ENCODE measurements at places on chromosomes 16 and 17. TPM values are rescaled to one million over a fixed set of nuclear protein-coding genes. Genes with fewer than 3 reads are reported as not detected.

DNA sequence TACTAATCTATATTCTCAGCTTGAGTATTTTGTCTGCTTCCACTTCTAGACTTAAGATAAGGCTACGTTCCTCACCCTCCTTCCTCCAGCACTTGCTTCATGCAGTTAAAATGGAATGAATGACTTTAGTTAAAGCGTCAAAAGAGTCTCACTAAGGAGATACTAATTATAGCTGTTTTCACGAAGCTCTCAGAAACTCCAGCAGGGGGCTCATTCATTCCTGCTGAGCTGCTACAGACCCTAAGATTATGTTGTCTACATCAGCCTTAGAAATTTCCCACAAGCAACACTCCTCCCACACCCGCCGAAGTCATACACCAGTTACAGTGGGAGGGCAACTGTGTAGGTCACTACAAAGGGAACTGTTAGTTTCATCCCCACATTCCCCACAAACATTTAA, 57.0 kb upstream of the KIFC3 start:
- DNase-seq = no peak

- no peak for DNase-seq
Measured at GRCh38 chr17:81807839-81808238, 3.9 kb downstream of the GCGR start.

IL32 gene
- polyA plus RNA-seq = 34.7 TPM

KRTAP4-9 gene
- polyA plus RNA-seq = not detected

DNA sequence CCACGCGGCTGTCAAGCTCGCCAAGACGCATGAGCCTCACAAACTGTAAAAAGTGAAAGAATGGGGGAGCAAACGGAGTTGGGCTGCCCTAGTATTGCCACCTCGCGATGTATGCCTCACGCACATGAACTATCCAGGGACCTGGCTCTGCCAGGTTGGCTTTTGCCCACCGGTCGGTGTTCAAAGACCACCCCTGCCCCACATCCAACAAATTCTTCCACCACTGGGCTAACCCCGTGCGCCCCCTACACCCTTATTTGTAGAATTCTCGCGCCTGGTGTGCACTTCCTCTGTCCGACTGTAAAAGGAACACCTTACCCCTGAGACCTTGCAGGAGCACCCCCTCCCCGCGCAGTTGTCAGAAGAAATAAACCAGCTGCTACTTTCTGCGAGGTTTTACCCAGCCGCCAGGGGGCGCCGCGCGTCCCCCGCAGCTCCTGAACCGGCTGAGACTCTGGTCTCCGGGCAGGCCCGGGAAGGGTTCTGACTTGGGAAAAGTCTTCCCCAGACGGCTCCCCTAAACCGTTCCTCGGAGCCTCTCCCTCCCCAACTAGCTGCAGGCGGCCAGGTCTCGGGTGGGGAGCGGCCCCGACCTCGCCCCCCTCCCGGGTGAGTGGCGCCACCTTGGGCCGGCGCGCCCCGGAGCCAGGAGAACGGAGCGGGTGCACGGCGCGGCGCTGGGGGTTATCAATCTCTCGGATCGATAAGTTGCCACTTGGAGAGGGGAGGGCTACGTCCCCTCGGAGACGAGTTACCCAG, 1.7 kb upstream of the ZNF423 start:
- DNase-seq = peak; percentile 86

DNA sequence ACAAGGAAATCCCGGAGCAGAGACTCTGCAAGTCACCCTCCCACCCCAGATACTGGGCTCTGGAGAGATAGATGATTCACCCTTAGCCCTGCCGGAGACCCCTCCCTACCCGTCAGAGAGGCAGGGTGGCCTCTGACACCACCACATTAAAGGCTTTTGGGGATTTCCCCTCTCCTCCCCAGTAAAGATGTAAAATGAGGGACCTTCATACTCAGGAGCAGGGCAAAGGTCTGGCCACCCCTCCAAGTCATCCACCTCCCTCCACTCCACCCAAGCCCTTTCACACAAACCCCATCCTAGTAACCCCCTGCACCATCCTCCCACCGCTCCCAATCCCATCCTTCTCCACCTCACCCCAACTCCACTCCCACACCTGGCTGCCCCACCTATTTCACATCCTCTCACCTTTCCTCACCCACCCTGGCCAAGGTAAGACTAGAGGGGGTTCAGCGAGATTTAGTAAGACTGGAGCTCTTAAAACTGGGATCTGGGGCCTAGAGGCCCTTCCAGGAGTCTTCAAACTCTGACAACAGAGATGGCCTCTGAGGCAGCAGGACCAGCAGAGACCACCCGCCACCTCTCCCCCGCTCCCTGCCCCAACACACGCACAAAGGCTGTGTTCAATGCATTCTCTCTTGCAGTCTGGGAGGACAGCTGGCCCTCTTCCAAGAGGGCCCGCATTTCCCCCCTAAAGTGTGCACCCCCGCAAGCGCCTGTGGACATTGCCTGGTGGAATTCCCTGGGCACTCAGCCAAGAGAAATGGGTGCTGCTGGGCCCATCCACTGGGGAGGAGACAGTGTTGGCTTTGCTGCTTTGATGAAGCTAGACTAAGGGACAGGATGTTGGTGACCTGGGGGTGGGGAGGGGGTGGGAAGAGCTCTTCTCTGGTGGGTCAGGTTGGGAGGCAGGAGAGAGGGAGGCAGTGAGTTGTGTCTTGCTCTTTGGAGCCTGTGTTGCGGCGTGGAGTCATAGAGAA, 1.1 kb downstream of the ABAT start:
- DNase-seq = peak; percentile 77

RCVRN gene
- not detected for polyA plus RNA-seq

- DNase-seq = no peak
Measured at GRCh38 chr17:67534941-67535340, 157.9 kb downstream of the PITPNC1 start.

GRAPL gene
- not detected for polyA plus RNA-seq

- no peak for DNase-seq
Measured at GRCh38 chr16:31331141-31331764, 23.7 kb upstream of the ITGAX start.

GRCh38 chr16:56643080-56643778, 4.8 kb downstream of the MT1A start:
- DNase-seq = no peak

- DNase-seq = peak; percentile 85
Measured at GRCh38 chr16:21156767-21157467, 1.6 kb upstream of the LDAF1 start.

KRTAP2-3 gene
- polyA plus RNA-seq = 0.39 TPM

DNA sequence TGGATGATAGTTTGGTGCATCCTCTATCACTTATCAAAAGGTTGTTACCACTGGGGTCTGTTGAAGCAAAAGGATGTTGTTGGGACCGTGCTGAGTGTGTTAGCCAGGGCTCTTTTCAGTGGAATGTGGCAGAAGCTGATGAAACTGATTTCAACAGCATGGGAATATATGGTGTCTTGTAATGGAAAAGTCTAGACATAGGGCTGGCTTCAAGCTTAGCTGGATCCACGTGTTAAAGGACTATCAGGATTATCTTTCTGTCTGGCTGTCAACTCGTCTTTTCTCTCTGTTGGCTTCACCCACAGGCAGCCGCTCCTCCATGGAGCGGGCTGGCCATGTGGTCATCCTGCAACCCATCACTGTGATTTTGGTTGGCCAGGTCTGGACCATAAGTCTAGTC, 8.7 kb downstream of the SNX29 start:
- no peak for DNase-seq

DNA sequence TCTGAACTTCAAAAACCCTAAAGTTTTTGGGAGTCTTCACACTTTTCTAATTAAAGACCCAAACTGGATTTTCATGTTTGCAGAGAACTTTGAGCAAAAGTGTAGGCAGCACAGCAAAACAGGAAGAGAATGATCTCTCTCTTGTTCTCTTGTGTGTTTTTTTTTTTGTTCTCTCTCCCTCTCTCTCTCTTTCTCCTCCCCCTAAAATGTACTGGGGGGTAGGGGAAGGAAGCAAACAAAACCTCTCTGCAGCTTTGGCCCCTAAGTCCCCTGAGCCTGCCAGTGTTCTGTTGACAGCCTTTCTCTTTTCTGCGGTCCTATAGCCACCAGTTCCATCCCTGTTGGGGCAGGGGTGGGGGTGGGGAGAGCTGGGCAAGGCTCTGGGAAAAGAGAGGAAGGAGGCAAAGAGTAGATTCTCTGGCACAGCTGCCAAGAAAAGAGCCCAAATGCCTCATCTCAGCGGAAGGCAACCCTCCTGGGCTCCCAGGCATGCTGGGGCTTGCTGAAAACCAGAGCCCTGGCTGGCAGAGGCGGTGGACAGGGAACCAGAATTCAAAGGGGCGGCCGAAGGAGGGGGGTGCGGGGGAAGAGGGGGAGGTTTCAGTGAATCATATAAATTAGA, 295.3 kb downstream of the SOX9 start:
- DNase-seq = peak; percentile 72

GRCh38 chr17:73300392-73300791, 11.4 kb downstream of the CDC42EP4 start:
- no peak for DNase-seq

DNA sequence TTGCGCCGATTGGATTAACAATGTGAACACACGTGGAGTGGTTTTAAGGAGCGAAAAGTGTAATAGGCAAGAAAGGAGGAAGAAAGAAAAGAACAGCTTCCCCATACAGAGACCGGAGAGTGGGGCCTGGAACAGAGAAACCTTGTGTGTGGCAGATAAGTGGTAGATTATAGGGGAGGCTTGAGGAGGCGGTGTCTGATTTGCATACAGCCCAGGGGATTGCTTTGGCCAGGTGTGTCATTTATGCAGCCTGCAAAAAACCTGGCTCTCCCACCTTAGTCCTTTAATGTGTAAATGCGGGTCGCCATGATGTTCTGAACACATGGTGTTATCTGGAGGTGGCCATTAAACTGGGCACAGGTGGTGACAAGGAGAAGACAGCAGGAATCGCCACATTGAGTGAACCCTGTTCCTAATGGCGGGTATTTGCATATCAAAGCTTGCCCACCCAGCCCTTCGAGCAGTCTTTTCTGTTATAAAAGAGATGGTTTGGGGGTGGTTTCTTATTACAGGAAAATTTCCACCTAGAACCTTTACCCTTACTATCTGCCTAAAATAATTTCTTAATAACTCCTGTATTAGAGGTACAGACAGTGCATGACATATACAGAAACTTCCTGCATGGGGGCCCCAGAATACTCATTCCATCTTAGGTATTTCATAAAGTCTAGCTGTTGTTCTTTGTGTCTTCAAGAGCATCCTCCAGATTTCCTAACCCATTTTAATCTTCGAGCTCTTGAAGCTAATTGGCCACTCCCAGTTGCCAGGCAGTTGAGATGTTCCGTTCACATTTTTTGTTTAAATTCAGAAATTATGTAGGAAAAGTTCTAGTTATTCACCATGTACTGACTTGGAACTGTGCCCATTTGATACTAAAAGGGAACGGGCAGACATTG, 292.5 kb downstream of the RBFOX1 start:
- DNase-seq = no peak

- DNase-seq = no peak
Measured at GRCh38 chr16:2278956-2279800, 11.3 kb upstream of the RNPS1 start.

GRCh38 chr17:65131240-65131639, 5.9 kb upstream of the RGS9 start:
- DNase-seq = no peak

- DNase-seq = no peak
Measured at GRCh38 chr16:3012828-3013420, at the start of gene CLDN9. Gene CLDN9 (plus strand): TSS chr16:3012923. CDS start chr16:3013363, 440 bp downstream.

GRCh38 chr17:31392002-31392855, 754 bp downstream of the RAB11FIP4 start:
- DNase-seq = peak; percentile 79

- DNase-seq = no peak
Measured at GRCh38 chr16:710500-711075, 4.3 kb upstream of the METRN start.

- no peak for DNase-seq
Measured at GRCh38 chr16:67760956-67761230, 41.8 kb upstream of the GFOD2 start.

DNA sequence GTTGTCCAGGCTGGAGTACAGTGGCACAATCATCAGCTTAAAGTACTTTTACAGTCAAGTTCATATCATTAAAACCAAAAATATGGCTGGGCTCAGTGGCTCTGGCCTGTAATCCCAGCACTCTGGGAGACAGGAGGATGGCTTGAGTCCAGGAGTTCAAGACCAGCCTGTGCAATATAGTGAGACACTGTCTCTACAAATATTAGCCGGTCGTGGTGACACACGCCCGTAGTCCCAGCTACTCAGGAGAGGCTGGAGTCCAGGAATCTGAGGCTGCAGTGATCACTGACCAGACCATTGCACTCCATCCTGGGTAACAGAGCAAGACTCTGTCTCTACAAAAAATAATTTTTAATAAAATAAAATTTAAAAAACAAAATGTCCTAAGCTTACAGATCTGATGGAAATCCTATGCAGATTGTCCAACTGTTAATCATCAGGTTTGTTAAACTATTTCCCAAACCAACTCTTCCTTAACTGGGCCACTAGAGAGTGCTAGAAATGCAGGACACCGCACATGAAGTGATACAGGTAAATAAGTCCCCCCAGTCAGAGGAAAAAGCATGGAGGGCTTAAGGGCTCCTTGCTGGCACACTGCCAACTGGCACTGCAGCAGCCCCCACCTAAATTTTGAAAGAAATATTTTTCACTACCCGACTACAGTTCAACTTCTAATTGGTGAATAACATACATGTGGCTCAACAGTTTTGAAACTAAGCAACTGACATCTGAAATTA, 2.8 kb downstream of the USP22 start:
- DNase-seq = peak; percentile 48

- DNase-seq = peak; percentile 89
Measured at GRCh38 chr17:81651692-81652091, 4.7 kb downstream of the PDE6G start.

- DNase-seq = no peak
Measured at GRCh38 chr17:74280093-74280513, 6.1 kb downstream of the DNAI2 start.

HEATR9 gene
- polyA plus RNA-seq = not detected

DNA sequence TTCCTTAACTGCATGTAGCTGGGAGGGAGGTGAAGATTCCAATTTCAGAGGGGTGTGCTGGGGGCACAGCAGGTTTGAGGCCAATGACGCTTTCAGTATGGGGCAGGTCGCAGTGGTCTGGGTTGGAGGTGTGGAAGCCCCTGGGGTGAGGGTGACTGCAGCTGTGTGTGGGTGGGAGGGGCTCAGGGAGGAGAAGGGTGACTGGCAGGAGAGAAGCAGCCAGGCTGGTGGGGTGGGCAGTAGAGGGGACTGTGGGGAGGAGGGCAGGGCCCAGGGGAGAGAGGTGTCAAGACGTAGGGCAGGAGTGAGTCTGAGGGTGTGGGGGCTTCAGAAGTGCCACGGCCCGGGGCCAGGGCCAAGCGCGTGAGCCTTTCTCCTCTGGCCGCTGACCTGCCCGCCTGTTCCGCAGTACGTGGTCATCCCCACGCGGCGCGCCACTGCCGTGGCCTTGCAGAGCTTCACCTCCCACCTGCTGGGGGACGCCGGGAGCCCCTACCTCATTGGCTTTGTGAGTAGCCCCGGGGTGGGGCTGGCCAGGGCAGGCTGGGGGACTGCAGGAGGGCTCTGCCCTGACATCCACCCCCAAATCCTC, 19.4 kb downstream of the MYBBP1A start:
- DNase-seq = no peak

GRCh38 chr16:3092501-3092941, 6.6 kb downstream of the ZSCAN10 start:
- peak; percentile 50 for DNase-seq

Data from SK-N-SH (cell line).